ENCODE measurements at places on chromosomes 6 and 20. TPM values are rescaled to one million over a fixed set of nuclear protein-coding genes. Genes with fewer than 3 reads are reported as not detected.

Gene SLC22A2
- polyA plus RNA-seq: not detected

- no peaks in the 10 kb centered on the region for H3K4me1 ChIP-seq
- no peak overlapping the region for H3K27ac ChIP-seq
- no peak overlapping the region for H3K4me3 ChIP-seq
Observed at GRCh38 chr20:24314053-24314452, 155.4 kb upstream of the SYNDIG1 start.

Gene TGM3
- not detected for polyA plus RNA-seq

DNA sequence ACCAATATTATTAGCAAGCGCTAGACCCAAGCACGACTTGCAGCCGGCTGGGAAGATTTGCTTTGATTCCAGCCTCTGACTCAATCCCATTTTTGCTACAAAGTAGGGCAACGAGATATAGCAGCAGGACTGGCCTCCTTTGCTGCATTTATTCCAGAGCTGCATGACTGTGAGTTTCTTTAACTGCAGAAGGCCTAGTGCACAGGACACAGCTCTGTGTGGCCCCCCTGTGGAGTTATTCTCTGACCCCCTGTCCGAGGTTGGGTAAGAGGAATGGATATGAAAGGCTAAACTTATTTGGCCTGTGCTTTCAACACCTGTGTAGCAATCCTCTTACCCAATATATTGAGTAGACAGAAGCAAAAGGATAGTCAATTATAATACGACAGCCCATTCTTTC is 133.3 kb upstream of the SPTLC3 start:
- H3K4me1 ChIP-seq: no peaks in the 10 kb centered on the region
- no peaks in the 10 kb centered on the region for H3K36me3 ChIP-seq
- H3K27ac ChIP-seq: no peak overlapping the region
- no peaks in the 10 kb centered on the region for H3K27me3 ChIP-seq
- no peak for DNase-seq

Gene TNFAIP3
- polyA plus RNA-seq: 1.1 TPM

Gene OPRM1
- polyA plus RNA-seq: 0.15 TPM

DNA sequence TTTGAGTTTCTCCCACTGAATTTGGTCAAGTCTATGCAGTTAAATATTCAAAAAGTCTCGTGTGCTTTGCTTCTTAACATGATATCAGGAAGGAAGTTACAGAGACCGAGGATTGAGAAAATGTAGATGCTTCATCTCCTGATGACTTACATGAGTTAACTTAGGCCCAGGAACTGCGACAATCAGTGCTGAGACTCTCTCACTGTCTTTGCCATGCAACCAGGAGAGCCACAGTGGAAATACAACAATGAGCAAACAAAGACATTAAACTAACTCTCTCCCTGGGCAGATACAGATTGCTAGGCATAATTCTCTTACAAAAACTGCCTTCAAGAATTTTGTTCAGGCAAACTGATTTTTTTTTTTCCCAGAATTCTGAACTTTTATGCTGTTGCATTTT is 440.6 kb upstream of the EPHA7 start:
- no peaks in the 10 kb centered on the region for H3K36me3 ChIP-seq
- no peak for DNase-seq
- H3K4me1 ChIP-seq: no peaks in the 10 kb centered on the region
- no peaks in the 10 kb centered on the region for H3K27me3 ChIP-seq

Data from SK-N-SH (cell line).